ENCODE measurements at places on chromosomes 5 and 9. TPM values are rescaled to one million over a fixed set of nuclear protein-coding genes. Genes with fewer than 3 reads are reported as not detected.

DNA sequence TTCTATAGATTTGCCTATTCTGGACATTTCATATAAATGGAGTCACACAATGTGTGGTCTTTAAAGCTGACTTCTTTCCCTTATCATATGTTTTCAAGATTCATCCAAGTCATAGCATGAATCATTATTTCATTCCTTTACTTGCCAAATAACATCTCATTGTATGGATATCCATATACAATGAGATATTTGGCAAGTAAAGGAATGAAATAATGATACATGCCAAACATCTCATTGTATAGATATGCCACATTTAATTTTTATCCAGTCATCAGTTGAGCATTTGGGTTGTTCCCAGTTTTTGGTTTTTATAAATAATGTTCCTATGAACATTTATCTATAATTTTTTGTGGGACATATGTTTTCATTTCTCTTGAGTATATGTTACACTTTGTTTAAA, 20.5 kb upstream of the OR2K2 start:
- no peak for DNase-seq

- no peak for DNase-seq
Observed at GRCh38 chr5:157286761-157287211, 20.9 kb downstream of the CYFIP2 start.

DNA sequence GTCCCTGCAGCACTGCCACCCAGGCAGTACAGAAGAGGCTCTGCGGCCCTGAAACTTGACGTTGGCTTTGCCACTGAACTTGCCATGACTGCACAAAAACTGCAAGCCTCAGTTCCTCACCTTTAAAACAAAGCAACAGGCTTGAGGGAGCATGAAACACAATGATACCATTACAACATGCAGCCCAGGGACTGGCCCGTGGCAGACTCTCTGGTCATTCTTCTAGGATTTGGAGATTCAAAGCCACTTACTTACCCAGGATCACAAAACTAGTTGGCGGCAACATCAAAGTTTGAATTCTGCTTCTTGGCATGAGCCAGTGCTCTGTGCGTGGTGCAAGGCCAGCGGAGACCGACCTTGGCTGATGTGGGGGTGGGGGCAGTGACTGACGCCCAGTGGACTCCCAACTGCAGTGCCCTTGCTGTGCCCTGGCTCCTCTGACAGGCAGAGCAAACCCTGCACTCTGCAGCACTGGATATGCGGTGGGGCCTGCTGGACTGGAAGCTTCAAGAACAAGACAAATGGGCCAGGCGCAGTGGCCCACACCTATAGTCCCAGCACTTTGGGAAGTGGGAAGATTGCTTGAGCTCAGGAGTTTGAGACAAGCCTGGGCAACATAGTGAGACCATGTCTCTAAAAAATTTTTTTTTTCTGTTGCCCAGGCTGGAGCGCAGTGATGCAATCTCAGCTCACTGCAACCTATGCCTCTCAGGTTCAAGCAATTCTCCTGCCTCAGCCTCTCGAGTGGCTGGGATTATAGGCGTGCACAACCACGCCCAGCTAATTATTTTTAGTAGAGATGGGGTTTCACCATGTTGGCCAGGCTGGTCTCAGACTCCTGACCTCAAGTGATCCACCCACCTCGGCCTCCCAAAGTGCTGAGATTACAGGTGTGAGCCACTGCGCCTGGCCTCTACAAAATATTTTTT, 18.9 kb downstream of the SQSTM1 start:
- DNase-seq, result peak; percentile 75

- no peak for DNase-seq
Observed at GRCh38 chr9:123312306-123312877, 43.6 kb upstream of the CRB2 start.

GRCh38 chr5:140840978-140841962, at the start of gene PCDHA8:
Gene PCDHA8, plus strand, starts transcription at chr5:140841187. Its CDS starts 135 bp downstream, at chr5:140841322.
- no peak for DNase-seq

DNA sequence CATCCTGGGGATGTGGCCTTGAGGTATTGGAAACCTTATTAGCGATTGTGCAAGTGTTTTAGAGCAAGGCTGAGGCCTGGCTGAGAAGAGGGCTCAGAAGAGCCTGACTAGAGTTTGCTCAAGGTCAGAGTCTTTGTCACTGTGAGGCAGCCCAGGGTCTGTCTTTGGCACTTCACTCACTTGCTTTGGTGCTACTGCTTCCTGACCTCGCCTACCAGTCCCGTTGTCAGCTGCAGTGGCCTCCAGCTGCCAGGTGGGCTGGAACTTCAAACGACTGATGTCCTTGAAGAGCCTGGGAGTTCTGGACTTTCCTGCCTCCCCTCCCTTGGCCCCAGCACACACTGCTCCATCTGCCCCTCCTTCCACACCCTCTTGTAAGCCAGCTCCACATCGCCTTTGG, 228.0 kb downstream of the SNX18 start:
- DNase-seq, result no peak

DNA sequence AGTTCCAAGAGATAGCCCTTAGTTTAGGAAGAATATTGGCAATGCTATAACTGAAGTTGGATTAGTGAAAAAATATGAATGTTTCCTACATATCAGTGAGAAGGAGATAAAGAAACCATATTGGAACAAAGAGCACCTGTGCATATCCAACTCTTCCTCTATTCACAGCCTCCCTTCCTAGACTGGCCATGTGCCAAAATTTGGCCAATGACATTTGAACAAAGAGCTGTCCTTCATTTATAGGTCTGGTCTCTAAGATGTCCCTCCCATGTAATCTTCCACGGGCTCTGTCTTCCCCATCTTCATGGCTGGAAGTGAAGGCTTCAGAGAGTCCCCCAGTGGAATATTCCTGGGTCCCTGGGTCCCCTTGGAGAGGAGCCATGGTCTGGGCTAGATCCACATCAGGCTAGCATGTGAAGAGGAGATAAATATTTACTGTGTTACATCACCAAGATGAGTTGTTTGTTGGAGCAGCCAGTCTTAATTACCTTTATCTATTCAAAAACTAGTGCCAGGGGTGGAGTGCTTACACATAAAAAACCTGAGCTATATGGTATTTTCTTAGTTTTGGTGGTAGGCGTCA, 190.0 kb upstream of the S1PR3 start:
- no peak for DNase-seq

DNA sequence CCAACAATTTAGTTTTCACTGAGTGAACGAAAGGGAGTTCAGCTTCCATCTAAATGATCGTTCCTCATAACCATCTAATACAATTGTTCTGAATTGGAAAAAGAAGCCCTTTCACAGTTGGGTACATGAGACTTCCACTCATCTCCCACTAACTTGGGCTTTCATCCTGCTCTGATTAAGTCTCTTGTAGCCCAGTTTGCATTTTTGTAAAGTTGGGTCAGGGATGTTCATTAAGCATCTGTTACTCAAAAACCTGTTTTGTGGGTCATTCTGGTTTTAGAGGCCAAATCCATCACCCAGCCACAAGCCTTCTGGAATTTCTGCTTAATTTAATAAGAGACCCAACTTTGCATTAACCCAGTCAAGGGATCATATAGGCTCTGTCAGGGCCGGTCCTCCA, 385.3 kb downstream of the BNC2 start:
- DNase-seq, result no peak

DNA sequence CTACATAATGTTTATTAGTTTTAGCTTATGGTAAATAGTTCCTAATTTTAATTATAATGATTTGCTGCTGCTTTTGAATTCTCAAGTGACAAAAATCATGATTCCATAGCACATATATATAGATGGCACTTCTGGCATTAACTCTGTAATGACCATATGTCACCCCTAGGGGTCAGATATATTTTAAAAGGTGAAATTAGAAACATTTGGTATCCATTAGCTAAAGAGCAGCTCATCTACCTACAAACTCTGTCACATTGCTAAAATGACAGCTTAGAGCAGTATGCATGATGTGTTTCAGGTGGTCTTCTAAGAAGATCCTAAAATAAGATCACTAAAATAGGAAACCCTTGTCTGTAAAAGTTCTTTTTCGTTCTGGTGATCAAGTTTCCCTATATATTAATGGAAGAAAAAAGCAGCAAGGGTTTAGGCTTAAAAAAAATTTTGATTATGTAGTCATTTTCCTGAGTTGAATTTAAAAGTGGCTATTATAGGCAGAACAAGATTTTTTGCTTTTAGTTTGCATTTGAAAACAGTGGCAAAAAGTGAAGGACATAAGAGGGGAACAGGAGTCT, 157.7 kb upstream of the POU5F2 start:
- no peak for DNase-seq

GRCh38 chr9:129972816-129973215, 70.2 kb downstream of the FNBP1 start:
- no peak for DNase-seq

- no peak for DNase-seq
Observed at GRCh38 chr5:23864786-23865185, 357.4 kb downstream of the PRDM9 start.

- peak; percentile 25 for DNase-seq
Observed at GRCh38 chr5:425714-426113, 17.3 kb upstream of the EXOC3 start.

- no peak for DNase-seq
Observed at GRCh38 chr9:8651070-8651845, 851.7 kb upstream of the DMAC1 start.

DNA sequence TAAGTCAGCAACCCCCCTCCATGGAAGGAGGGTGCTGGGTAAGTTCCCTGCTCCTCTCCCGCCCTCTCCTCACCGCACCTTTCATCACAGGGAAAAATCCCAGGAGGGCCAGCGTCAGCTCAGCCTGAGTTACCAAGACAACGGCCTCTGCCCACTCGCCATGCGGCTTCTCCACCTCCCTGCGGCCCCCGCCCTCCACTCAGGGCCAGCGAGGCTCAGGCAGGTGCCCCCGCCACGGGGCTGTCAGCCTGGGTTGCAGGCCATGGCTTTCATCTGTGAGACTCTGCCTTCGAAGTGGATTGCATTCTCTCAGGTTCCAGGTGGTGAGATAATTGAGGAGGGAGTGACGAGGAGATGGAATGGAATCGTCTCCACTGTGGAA, 27.2 kb upstream of the LAMC3 start:
- DNase-seq, result peak; percentile 85

GRCh38 chr9:5874048-5874447, 16.6 kb upstream of the MLANA start:
- no peak for DNase-seq

DNA sequence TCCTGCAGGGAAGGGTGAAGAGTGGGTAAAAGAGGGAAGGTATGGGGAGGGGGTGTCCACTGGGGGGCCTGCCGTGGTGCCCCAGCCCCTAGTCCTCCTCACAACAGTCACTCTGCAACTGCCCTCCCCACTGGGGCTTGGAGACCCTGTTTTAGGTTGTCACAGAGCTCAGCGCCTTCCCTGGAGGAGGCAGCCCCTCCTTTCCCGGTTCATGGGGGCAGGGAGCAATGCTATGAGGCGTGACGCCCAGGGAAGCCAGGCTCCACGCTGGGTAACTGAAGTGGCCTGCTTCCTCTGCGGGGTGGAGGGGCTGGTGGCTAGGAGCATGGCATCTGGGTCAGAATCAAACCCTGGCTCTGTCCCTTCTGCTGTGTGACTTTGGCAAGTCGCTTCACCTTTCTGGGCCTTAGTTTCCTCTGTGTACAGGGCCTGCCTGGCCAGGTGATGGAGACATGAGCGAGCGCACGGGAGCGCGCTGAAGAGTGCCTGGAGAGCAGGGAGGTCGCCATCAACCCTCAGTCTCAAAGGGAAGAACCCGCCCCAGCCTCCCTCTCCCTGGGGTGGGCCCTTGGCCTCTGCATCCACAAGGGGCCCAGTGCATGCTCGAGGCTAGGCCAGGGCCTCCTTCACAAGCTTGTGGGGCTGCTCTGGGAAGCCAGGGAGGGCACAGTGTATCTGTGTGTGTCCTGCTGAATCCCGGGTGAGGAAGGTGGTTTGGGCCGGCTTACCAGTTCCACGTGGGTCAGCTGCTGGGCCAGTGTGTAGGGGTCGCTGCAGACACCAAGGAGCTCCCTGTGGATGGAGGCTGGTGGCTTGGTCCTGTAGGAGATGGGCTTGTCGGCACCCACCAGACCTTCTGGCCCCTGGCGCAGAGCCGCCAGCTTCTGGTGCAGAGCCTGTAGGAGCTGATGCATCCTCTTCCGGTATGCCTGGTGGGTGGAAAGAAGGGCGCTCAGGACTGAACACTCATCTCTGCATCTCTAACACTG, 56.4 kb upstream of the RNF130 start:
- no peak for DNase-seq

GRCh38 chr9:134344068-134344799, 18.0 kb downstream of the RXRA start:
- DNase-seq, result no peak

GRCh38 chr9:110156902-110157301, 51.1 kb downstream of the C9orf152 start:
- DNase-seq, result no peak

GRCh38 chr5:96402500-96402899, 30.5 kb downstream of the PCSK1 start:
- no peak for DNase-seq

DNA sequence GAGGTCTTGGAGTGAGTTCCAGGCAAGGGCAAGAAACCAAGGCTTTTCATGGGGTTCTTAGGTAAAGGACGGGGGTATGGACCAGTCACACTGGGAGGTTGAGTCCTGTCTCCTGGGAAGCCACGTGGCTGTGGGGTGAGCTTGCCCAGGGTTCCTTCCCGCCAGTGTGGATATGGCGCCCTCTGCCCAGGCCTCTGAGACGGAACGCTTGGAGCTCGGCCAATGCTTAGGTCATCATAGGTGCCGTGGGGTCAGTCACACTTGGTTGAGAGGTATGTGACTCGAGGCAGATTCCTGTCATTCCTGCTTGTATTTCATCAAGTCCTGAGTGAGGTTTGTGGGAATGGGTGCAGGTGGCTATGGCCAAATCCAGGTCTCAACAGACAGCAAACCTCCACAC, 46.2 kb downstream of the TENT4A start:
- no peak for DNase-seq

GRCh38 chr5:178849316-178849715, 10.4 kb upstream of the ZNF354B start:
- DNase-seq, result no peak

GRCh38 chr9:21833090-21833801, 30.8 kb downstream of the MTAP start:
- DNase-seq, result no peak

GRCh38 chr9:113808391-113809358, 67.4 kb upstream of the ZNF618 start:
- DNase-seq, result no peak

The PIGO gene
- 35.3 TPM for total RNA-seq

The POU5F2 gene
- total RNA-seq, result 0.62 TPM

The OTP gene
- total RNA-seq, result not detected

The LVRN gene
- 0.46 TPM for total RNA-seq

The CDKN2AIPNL gene
- 15.2 TPM for total RNA-seq

The SMU1 gene
- total RNA-seq, result 17.4 TPM

The GARIN3 gene
- total RNA-seq, result not detected

The ALDH7A1 gene
- total RNA-seq, result 71.3 TPM

The PFN3 gene
- not detected for total RNA-seq

The PARP8 gene
- total RNA-seq, result 23.3 TPM

The SLC6A3 gene
- total RNA-seq, result not detected

The TSSK1B gene
- total RNA-seq, result 0.10 TPM

The CNOT6 gene
- 20.4 TPM for total RNA-seq

The TIMD4 gene
- not detected for total RNA-seq
